ENCODE measurements at places on chromosomes 3 and 15. TPM values are rescaled to one million over a fixed set of nuclear protein-coding genes. Genes with fewer than 3 reads are reported as not detected.
A peak's percentile ranks its signal among the peaks of the same experiment; 100 is the strongest.

- peak; percentile 55 for DNase-seq
Observed at GRCh38 chr3:179421500-179421899, 29.8 kb downstream of the GNB4 start.

- DNase-seq: no peak
Observed at GRCh38 chr3:34056951-34057390, 258.5 kb downstream of the PDCD6IP start.

DNA sequence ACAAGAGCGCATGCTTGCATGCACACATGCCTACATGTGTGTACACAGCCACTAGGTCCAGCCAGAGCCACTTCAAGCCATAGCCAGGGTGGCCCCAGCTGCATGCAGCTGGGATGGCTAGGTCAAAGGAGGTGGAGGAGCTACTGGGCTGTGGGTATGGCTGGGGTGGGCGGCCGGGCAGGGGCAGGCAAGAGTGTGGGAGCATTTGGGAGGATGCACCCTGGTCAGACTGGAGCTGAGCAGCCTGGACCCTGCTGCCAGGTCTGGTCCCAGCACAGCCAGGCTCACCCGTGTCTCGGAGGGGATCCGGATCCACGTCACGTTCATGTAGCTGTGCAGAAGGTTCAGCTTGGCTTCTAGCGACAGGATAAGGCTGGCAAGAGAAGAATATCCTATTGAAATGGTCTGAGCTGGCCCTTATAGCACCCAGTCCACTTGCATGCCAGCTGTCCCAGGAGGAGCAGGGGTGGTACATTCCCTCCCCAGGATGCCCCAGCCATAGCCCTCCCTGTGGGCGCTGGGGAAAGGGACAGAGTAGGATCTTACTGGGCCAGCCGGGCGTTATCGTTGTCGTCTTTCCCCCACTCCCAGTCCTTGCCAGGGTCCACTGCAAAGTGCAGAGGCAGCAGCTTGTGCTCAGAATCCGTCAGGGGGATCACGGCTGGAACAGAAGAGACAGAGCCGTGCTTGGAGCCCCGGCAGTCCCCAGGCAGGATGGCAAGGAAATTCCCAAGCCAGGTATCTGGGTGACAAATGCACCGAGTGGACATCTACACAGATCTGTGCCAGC, 160.5 kb downstream of the KLF13 start:
- DNase-seq: no peak

DNA sequence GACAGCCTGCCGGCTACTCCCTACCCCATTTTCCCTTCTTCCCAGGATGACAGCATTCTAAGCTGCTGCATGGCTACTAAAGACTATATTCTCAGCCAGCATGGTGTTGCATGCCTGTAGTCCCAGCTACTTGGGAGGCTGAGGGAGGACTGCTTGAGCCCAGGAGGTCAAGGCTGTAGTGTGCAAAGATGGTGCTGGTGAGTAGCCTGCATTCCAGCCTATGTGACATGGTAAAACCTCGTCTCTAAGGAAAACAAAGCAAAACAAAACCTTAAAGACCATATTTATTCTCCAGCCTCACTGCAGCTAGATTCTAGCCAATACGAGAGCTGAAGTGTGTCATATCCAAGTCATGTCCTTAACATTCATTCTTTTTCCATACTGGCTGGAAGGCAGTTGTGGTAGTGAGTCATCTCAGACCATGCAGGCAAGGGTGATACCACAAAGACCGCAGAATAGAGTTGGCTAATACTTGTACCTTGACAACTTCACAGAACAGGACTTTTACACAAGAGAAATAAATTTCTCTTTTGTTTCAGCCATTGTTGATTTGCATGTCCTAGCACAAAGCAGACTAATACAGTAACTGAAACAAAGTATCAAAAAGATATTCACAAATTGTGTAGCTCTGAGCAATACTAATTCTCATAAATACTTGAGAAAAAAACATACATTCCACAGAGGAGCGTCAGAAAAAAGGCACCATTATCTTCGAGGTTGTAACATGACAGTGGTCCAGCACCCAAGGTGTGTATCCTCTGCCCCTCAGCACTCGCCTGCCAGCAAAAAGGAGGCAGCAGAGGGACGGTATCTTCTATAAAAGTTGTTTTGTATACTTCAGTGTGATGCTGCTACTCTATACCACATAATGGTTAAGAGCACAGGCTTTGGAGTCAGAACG, 14.8 kb downstream of the PBRM1 start:
- no peak for DNase-seq

- no peak for DNase-seq
Observed at GRCh38 chr15:59688423-59688781, 718 bp downstream of the BNIP2 start.

DNA sequence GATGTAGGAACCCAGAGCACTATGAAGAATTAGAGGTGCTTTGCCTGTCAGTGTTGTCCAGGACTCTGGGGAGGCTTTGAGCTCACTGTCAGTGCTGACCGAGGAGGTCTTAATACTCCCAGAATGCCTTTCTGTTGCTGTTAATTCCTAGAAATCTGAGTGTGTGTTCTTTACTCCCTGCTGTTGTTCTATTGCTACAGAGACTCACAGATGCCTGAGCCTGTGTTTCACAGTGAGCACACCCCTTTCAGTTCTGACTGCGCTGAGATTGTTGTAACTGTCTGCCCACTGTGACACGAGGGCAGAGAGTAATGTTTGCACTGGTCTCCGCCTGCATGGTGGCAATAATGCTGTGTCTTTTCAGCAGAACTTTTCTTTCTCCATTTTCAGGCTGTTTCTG, 162.9 kb downstream of the RYR3 start:
- no peak for DNase-seq

- DNase-seq: no peak
Observed at GRCh38 chr3:46684891-46685290, 8.6 kb downstream of the ALS2CL start.

DNA sequence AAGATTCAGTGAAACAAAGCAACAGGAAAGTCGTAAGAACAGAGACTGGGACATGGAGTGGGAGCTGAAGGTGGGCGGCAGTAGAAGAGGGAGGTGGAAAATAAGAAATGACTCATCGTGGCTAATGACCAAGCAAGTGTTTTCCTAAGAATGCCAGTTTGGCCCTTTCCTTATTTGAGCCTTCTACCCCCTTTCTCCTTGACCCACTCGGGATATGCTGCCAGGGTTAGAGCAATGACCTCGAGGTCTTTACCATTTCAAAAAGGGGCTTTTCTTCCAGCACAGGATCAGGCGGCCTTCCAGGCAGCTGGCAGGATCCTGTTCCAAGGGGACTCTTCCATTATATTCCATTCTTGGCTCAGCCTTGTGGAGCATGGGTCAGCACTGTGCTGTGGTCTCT, 241.1 kb downstream of the RYR3 start:
- DNase-seq: no peak

- DNase-seq: peak; percentile 59
Observed at GRCh38 chr15:74253211-74253921, 17.2 kb downstream of the CCDC33 start.

DNA sequence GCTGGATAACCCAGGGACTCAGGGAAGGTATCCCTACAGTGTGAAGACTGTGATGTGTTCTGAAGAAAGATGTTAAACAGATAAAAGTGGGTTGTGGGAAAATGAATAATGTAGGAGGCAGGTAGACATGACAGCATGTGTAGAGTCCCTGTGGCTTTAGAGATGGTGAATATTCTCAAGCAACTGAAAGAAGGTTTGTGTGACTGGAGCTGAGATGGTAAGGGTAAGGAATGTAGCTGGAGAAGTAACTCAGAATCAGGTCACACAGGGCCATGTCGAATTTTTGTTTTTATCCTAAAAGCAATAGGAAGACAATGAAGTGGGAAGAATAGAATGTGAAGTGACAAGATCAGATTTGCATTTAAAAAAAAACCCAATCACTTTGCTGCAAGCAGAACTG, 53.7 kb upstream of the TRPC1 start:
- no peak for DNase-seq

GRCh38 chr3:128624526-128625138, 26.0 kb downstream of the RPN1 start:
- no peak for DNase-seq

DNA sequence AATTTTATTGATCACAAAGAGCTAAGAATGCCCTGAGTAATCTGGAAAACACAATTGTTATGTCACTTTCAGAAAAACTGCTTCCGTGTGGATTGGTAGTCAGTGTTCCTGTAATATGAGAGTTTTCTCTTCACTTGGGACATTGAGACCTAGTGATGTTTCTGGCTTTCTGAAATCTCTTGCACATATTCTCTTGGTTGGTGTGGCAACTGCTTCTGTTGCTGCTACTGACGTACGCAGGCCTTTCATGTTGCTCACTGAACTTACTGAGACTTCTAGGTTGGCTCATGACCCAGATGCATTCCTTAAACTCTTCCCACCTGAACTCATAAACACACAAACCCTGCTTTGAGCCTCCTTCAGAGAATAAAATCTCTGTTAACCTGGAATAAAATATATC, 175.0 kb upstream of the PFN2 start:
- no peak for DNase-seq

GRCh38 chr3:166706094-166706493, 674.0 kb downstream of the ZBBX start:
- DNase-seq: no peak

DNA sequence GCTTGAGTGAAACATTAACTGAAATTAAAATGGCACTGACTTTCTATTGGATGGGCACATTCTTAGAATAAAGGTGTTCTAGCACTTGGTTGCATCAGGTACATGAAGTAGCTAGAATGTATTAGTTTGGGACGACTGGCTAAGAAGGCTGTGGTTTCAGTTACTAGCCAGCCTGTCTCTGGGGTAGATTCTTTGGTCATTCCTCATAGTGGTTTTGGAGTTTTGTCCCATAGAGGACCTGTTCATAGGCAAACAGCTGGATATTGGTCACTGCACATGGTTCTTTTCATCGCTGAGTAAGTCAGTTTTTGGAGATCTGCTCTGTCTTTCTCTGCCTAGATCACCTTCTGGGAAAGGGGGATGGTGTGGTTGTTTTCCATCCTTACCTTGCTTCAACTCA, 55.3 kb downstream of the ADAMTSL3 start:
- DNase-seq: no peak

DNA sequence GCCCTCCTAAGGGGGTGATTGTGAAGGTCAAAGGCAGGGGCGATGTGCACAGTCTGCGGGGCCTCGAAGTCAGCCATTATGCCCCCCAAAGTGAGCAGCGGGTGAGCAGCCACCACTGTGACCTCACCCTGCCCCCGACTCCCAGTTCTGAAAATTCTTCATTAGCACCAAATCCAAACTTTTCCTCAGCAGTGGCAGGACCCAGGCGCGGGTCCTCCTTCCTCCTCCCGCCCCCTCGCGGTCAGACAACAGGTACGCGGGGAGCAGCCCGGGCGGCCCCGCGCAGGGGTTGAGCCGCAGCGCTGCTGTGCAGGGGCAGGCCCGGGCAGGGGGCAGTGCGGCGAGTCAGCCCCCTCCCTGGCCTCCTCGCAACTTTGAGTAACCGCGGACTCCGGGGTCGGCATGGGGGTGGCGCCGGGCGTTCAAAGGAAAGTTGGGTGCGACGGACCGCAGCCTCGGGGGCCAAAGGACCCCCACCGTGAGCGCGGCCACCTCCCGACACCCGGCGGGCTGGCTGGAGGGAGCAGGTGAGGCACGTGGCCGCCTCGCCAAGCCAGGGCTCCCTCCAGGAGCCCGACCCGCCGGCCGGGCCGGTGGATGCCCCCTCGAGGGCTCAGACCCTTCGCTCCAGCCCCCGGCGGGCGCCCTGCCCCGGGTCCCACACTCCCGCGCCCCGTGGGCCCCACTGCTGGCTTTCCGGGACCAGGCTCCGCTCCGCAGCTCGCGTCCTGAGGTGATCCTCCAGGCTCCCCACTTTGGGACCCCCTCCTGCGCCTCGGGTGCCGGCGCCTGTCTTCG, 49.4 kb upstream of the CCDC174 start:
- DNase-seq: peak; percentile 86

DNA sequence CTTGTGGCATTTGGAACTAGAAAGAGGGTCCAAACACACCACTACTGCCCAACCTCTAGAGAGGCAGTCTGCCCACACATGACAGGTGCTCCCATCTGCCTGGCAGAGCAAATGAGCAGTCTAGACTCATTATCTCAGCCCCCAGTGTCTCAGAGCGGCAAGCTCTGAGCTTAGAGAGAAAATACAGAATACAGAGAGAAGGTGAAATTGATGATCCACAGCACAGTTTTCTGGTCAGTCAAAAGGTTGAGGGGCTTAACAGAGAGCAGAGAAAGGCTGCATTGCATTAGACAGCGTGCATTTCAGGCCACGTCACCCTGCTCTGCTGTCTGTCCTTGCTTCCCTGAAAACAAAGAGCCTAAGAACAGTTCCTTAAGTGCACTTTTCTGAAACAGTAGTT, 135.1 kb downstream of the KCNMB2 start:
- DNase-seq: no peak

- no peak for DNase-seq
Observed at GRCh38 chr15:51677021-51677420, 4.3 kb upstream of the SCG3 start.

DNA sequence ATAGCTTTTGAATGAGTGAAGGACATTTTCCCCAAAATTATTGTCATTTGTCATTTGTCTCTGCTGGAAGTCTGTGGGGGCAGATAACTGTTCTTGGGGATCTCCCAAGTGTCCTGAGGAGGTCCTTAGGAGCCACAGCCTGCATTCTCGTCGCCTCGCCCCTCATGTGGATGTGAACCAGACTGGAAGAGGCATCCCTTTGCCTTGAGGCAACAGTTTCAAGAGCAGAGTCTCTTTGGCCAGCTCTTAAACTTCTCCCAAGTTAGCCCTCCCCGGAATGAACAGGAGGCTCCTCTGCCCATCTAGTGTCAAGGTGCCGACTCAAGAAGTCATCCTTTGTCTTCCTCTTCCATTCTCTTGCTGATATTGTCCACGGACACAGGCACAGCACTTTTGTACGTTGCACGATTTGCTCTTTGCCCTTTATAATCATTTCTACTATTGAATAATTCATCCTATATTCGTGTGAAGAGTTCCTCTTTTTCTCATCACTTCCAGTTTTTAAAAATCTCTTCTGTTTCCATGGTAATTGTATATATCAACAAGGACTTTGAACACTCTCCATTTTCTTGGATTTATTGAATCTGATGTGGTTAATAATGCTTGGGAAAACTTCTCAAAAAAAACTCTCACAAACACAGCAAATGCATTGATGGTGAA, 40.8 kb upstream of the CD47 start:
- no peak for DNase-seq

GRCh38 chr3:102224171-102224570, 210.6 kb upstream of the ZPLD1 start:
- no peak for DNase-seq

- no peak for DNase-seq
Observed at GRCh38 chr3:74808506-74809275, 194.2 kb upstream of the CNTN3 start.

Gene DUOXA2
- not detected for total RNA-seq

Gene SLC22A13
- 0.13 TPM for total RNA-seq

Gene CRYBG3
- 10.8 TPM for total RNA-seq

Gene CFAP100
- total RNA-seq: 0.66 TPM

Gene OPA1
- total RNA-seq: 64.1 TPM

Gene FGF12
- 22.9 TPM for total RNA-seq

Gene SH2D7
- total RNA-seq: not detected

Gene STARD5
- total RNA-seq: 2.0 TPM

Gene GOLGA8G
- total RNA-seq: not detected

Gene OSTN
- not detected for total RNA-seq

Gene CYP8B1
- total RNA-seq: not detected

Gene RAD54L2
- 54.1 TPM for total RNA-seq

Gene ECE2
- total RNA-seq: not detected
